ENCODE measurements at places on chromosomes 1 and 21. TPM values are rescaled to one million over a fixed set of nuclear protein-coding genes. Genes with fewer than 3 reads are reported as not detected.

DNA sequence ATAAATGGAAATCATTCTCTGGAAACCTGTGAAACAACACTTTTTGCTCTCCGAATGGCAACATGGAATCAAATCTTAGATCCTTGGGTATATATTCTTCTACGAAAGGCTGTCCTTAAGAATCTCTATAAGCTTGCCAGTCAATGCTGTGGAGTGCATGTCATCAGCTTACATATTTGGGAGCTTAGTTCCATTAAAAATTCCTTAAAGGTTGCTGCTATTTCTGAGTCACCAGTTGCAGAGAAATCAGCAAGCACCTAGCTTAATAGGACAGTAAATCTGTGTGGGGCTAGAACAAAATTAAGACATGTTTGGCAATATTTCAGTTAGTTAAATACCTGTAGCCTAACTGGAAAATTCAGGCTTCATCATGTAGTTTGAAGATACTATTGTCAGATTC, 45.7 kb downstream of the PTGFR start:
- H3K27ac ChIP-seq = no peak overlapping the region
- H3K36me3 ChIP-seq = no peaks in the 10 kb centered on the region
- no peaks in the 10 kb centered on the region for H3K27me3 ChIP-seq
- no peak overlapping the region for H3K4me3 ChIP-seq

DNA sequence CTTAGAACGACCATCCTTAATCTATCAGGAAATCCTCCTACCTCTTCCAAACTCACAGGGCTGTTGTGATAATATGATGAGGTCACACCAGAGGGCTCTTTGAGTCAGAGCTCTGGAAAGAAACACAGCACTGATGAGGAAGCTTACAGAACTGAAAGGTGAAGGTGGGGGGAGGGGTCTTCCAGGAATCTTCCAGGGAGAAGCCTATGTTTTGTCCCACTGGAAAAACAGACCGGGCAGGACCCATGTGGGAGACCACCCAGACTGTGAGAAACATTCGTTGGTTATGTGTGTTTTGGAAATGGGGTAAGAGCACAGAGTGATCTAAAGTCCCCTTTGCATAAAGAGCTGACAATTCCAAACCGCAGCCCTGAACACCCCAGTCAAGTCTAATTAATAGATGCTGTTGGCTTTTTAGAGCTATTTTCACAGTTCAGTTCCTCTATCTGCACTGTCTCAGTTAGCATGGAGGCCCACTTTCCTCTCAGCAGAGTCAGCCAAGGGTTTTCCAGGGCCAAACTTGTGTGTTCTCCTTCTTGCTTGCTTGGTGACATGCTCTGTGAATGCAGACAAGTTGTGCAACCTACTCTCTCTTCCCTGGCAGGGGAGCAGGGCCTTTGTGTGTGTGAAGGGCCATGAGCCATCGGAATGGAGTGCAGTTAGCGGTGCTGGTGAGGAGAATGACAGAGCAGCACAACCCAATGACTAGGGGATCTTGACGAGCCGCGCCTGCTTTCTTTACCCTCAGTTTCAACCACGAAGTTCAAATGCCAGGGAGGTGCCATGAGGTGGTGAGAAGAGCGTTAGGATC, 12.3 kb downstream of the PHLDA3 start:
- H3K27ac ChIP-seq = no peak overlapping the region
- H3K27me3 ChIP-seq = no peaks in the 10 kb centered on the region
- no peak overlapping the region for H3K4me3 ChIP-seq
- DNase-seq = no peak
- H3K4me1 ChIP-seq = peaks cover 49% of the 10 kb centered on the region

- no peak overlapping the region for H3K4me3 ChIP-seq
- peaks cover 12% of the 10 kb centered on the region for H3K4me1 ChIP-seq
- H3K36me3 ChIP-seq = peaks cover 2% of the 10 kb centered on the region
- no peak for DNase-seq
Observed at GRCh38 chr1:156913809-156914387, 6.5 kb upstream of the LRRC71 start.

The FCGR3A gene
- 0.17 TPM for total RNA-seq

GRCh38 chr1:86195281-86195680, 38.7 kb upstream of the COL24A1 start:
- no peak for DNase-seq
- no peak overlapping the region for H3K27ac ChIP-seq
- no peaks in the 10 kb centered on the region for H3K27me3 ChIP-seq
- no peaks in the 10 kb centered on the region for H3K4me1 ChIP-seq
- no peaks in the 10 kb centered on the region for H3K36me3 ChIP-seq

GRCh38 chr1:8818325-8818775, 910 bp upstream of the RERE start:
- peak overlapping the region; percentile 82 for H3K27ac ChIP-seq
- H3K4me3 ChIP-seq = peak overlapping the region; percentile 84
- no peaks in the 10 kb centered on the region for H3K36me3 ChIP-seq
- peaks cover 50% of the 10 kb centered on the region for H3K4me1 ChIP-seq
- no peaks in the 10 kb centered on the region for H3K27me3 ChIP-seq

DNA sequence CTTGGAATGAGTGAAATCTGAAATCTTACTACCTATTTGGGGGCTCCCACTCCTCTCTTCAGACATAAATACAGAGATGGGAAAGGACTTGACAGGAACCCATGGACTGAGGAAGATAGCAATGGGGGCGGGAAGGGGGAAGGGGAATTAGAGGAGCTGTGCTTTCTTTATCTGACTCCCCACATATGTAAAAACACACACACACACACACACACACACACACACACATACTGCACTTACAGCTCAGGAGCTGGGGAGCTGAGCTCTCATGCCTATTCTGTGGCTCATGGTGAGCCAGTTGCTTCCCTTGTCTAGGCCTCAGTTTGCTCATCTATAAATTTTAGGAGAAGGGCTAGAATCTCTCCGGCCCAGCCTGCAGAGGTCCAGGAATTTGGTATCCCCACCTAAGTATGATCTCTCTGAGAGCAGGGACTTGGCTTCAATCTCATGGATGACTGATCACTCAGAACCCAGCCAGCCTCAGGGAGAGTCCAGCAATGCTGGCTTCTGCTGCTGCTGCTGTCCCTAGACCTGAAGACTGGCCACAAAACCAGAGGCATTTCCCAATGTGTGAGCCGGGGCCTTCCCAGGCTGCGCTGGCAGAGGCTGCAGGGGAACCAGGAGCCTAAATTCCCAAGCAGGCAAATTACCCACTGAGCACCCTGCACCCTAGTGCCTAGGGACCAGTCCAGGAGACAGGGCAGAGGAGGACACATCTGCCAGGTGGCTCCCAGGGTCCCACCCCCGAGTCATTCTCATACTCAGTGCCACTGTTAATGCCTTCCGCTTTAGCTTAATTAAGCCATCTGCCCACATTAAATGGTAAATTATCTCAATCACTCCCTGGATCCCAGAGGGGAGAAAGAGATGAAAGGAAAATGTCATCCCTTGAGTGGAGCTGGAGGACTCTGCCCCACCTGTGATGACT, 57.5 kb upstream of the RBM15 start:
- no peaks in the 10 kb centered on the region for H3K27me3 ChIP-seq
- no peaks in the 10 kb centered on the region for H3K4me1 ChIP-seq
- no peak overlapping the region for H3K27ac ChIP-seq
- no peak for DNase-seq
- H3K36me3 ChIP-seq = no peaks in the 10 kb centered on the region

DNA sequence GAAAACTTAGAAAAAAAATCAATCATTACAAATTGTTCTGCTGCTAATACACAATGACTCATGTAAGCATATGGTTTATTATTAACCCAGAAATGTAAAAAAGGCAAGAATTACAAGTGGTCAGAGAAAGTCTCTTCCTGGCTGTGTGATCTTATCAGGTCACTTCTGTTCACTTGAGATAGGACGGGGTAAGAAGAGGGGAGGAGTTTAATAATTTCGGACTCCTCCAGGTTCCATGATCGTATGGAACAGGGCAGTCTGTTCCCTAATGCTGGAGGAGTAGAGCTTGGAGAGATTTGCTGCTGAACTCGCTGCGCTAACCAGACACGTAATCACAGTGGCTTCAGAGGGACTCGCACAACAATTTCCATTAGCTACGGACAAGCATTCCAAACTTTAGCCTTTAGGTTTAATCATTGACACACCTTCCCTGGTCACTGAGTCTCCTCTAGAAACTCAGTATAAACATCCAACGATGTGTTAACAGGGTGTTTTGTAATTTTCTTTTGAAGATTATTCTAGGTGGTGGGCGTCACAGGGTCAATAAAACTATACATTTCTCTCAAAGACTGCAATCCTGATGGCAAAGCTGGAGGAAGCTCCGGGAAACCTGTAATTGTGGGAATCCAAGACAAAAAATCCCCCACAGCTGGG, 1.3 kb downstream of the CRYZ start:
- peak overlapping the region; percentile 88 for H3K4me3 ChIP-seq
- H3K36me3 ChIP-seq = no peaks in the 10 kb centered on the region
- H3K27me3 ChIP-seq = no peaks in the 10 kb centered on the region
- no peak overlapping the region for H3K27ac ChIP-seq

DNA sequence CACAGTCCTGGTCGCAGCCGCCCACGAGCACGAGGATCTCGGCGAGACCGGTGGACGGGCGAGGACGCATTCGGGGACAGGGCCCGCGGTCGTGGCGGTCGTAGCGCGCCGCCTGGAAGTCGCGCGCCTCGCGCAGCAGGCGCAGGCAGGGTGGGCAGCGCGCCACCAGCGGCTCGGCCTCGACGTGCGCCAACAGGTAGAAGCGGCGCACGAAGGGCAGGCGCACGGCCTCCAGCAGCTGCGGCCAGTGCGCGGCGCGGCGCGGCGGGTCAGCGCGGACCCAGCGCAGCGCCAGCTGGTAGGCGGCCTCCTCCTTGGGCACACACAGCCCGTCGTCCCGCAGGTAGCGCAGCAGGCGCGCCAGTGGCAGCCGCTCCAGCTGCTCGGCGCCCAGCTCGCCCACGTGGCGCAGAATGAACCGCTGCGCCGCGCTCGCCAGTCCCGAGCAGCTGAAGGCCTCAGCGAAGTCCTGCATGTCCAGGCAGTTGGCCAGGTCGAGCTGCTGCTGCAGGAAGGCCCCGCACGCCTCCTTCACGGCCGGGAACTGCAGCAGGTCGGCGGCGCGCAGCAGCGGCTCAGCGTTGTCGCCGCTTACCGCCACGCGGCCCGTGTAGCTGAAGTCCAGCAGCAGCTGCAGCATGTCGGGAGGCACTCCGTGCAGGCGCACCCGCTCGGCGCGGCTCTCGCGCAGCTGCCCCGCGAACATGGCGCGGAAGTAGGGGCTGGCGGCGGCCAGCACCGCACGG, 573 bp downstream of the KLHL21 start:
- H3K27ac ChIP-seq = peak overlapping the region; percentile 95
- peaks cover 11% of the 10 kb centered on the region for H3K36me3 ChIP-seq
- H3K27me3 ChIP-seq = no peaks in the 10 kb centered on the region
- DNase-seq = no peak
- H3K4me3 ChIP-seq = peak overlapping the region; percentile 96

The CYP4B1 gene
- total RNA-seq = 0.30 TPM

DNA sequence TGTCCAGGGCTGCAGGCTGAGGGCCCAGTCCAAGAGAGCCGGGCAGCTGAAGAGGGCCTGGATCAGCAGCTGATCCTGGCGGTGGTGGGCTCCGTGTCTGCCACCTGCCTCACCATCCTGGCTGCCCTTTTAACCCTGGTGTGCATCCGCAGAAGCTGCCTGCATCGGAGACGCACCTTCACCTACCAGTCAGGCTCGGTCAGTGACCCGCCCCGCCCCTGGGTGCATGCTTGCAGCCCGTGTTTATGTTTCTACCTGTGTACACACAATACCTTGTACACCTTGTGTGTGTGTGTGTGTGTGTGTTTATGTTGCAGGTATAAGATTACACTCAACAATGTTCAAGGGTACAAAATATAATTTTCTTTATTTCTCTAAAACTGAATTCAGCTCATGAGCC, 13.0 kb downstream of the TIE1 start:
- no peaks in the 10 kb centered on the region for H3K4me1 ChIP-seq
- no peaks in the 10 kb centered on the region for H3K36me3 ChIP-seq
- H3K27ac ChIP-seq = no peak overlapping the region
- no peak for DNase-seq
- no peaks in the 10 kb centered on the region for H3K27me3 ChIP-seq

The OR2M5 gene
- total RNA-seq = not detected

- H3K27me3 ChIP-seq = no peaks in the 10 kb centered on the region
- H3K4me3 ChIP-seq = no peak overlapping the region
- H3K27ac ChIP-seq = no peak overlapping the region
- DNase-seq = no peak
- H3K4me1 ChIP-seq = no peaks in the 10 kb centered on the region
Observed at GRCh38 chr21:25836396-25836795, 101.6 kb downstream of the GABPA start.

- DNase-seq = no peak
- no peak overlapping the region for H3K27ac ChIP-seq
- H3K4me1 ChIP-seq = no peaks in the 10 kb centered on the region
- no peak overlapping the region for H3K4me3 ChIP-seq
Observed at GRCh38 chr21:32364387-32364786, 28.4 kb downstream of the URB1 start.

The SPRR2E gene
- total RNA-seq = not detected

DNA sequence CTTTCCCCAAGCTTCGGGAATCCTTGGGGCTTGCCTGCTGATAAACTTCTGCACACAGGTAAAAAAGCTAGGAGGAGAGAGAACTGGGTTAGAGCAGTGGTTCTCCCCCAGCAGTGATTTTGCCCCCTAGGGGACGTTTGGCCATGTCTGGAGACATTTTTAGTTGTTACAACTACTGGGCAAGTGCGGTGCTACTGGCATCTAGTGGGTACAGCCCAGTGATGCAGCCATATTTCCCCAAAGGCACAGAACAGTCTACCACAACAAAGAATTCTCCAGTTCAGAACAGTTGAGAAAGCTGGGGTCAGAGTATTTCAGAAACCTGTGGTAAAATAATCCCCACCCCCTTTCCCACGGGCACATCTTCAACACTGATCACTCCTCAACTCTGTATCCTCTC, 41.3 kb downstream of the LRRC71 start:
- no peak overlapping the region for H3K4me3 ChIP-seq
- H3K27ac ChIP-seq = no peak overlapping the region
- peak; percentile 10 for DNase-seq

DNA sequence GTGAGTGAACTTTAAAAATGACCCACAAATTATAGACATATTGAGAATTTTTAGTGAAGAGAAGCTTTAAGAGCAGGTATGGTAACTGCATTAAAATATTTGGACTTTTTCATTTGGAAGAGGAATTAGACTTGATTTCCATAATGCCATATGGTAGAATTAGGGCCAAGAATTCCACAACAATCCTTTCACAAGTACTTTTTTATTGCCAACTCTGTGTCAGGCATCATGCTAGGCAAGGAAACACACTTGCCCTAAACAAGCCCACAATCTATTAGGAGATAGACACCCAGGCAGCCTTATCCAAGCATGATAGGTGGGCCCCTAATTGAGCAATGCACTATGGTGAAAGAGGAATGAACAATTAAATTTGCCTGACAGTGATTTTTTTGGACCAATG, 353.0 kb downstream of the TGFB2 start:
- no peak overlapping the region for H3K4me3 ChIP-seq
- no peaks in the 10 kb centered on the region for H3K4me1 ChIP-seq
- no peak overlapping the region for H3K27ac ChIP-seq
- no peaks in the 10 kb centered on the region for H3K27me3 ChIP-seq

GRCh38 chr1:15836772-15837669, 10.5 kb upstream of the SPEN start:
- H3K27ac ChIP-seq = peak overlapping the region; percentile 99
- no peak for DNase-seq
- H3K27me3 ChIP-seq = no peaks in the 10 kb centered on the region
- H3K4me3 ChIP-seq = peak overlapping the region; percentile 57
- H3K4me1 ChIP-seq = peaks cover 17% of the 10 kb centered on the region
